EL (cell line): ENCODE measurements at places on chromosomes 6 and 20.
A peak's percentile ranks its signal among the peaks of the same experiment; 100 is the strongest.

DNA sequence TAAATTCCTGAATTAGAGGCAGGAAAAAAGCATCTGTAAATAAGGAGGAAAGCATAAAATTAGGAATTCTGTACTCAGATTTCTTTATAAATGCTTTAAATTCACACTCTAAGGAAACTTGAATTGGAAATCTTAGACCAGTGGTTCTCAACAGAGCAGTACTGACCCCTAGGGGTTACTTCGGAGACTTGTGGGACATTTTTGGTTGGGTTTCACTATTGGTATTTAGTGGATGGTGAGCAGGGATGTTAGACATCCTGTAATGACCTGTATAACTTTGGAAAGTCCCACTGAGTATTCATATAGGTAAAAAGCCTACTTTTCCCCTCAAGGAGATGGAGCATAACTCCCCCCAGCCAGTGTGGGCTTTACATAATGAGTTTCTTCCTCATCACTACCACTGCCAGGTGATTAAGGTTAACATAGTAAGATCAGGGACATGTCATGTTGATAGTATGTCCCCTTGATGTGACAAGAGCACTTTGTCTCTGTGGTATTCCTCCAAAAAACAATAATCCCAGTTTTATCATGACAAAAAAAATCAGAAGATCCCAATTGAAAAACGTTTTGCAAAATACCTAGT lies 31.0 kb downstream of the GLO1 start:
- DNase-seq: peak; percentile 52

DNA sequence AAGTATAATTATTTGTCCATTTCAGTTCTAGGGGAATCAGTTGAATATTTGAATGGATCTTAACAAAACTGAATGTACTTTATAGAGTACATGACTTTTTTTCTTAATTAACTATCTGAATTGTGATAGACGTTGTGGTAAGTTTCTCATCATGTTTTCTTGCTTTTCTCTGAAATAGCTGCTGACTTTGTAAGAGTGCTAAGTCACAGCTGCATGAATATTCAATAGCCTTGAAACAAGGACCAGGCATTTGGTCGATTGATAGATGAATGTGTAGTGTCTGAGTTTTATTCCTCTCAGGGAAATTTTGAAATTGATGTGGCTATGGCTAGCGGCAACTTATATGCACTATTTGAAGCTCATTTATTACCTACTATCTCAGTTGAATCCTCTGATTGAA lies 56.0 kb downstream of the ADGRB3 start:
- DNase-seq: no peak

DNA sequence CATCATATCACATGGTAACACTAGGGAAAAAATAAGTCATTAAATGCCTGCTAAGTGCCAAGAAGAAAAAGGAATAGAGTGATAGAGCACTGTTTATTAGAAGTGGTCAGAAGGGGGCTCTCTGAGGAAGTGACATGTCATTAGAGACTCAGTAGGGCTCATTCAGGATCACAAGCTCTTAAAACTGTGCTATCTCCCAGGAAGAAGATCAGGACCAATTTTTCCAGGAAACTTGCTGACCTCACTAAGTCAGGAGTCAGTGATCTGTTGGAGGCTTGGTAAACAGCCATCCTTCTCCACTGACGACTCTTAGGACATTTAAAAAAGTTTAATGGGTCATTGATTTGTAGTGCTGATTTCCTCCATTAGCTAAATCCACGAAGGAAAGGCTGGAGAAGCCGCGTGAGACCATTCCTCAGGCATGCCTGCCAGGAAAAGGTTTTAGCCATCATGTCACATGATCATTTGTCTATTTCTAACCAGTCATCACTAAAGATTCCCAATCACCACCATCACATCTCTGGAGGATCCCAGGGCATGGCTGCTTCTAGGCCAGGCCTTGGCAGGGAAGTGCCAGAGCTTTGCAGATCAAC lies 5.9 kb upstream of the PTPN1 start:
- peak; percentile 43 for DNase-seq

- no peak for DNase-seq
These were observed 51.5 kb downstream of the TRERF1 start for GRCh38 chr6:42400061-42400760.

DNA sequence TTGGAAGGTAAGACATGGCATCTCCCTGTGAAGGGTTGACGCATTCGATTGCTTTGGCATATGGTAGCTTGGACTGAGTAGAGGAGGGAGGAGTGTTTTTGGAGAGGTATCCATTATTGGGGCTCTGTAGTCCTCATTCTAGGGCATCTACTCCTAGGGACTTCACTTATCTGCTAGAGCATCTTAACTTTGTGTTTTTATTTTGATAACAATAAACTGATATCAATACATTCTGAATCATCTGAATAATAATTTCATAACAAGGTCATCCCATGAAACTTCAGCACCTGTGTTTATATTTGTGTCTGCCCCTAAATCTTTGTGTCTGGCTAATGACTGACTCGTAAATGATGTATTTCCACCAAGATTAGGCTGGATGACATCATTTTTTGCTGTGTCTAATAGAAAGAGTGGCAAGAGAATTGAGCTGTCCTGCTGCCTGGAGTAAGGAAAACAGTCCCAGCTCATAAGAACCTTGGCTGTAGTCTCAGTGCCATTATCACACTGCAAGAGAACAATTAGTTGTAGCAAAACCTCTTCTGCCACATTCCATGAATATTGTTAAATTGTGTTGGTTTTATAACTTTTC lies 288.5 kb downstream of the PRL start:
- peak; percentile 26 for DNase-seq

- no peak for DNase-seq
These were observed 1.8 kb upstream of the CEP250 start for GRCh38 chr20:35453647-35454046.

- DNase-seq: peak; percentile 57
These were observed 42.4 kb upstream of the GNRH2 start for GRCh38 chr20:3000852-3001523.

- peak; percentile 41 for DNase-seq
These were observed 20.1 kb upstream of the UTRN start for GRCh38 chr6:144265061-144265357.

- no peak for DNase-seq
These were observed 77.8 kb downstream of the DLL1 start for GRCh38 chr6:170212956-170213636.

- DNase-seq: no peak
These were observed 35.2 kb downstream of the JPH2 start for GRCh38 chr20:44151621-44152416.

DNA sequence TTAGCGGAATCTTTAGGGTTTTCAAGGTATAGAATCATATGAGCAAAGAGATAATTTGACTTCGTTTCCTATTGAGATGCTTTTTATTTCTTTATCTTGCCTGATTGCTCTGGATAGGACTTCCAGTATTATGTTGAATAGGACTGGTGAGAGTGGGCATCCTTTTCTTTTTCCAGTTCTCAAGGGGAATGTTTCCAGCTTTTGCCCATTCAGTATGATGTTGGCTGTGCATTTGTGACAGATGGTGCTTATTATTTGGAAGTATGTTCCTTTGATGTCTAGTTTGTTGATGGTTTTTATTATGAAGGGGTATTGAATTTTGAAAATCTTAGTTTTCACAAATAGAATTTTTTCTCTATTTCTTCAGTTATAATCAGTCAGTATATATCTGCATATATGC lies 656.6 kb upstream of the MAP3K7 start:
- no peak for DNase-seq

- no peak for DNase-seq
These were observed 3.9 kb downstream of the SRC start for GRCh38 chr20:37349517-37350491.

DNA sequence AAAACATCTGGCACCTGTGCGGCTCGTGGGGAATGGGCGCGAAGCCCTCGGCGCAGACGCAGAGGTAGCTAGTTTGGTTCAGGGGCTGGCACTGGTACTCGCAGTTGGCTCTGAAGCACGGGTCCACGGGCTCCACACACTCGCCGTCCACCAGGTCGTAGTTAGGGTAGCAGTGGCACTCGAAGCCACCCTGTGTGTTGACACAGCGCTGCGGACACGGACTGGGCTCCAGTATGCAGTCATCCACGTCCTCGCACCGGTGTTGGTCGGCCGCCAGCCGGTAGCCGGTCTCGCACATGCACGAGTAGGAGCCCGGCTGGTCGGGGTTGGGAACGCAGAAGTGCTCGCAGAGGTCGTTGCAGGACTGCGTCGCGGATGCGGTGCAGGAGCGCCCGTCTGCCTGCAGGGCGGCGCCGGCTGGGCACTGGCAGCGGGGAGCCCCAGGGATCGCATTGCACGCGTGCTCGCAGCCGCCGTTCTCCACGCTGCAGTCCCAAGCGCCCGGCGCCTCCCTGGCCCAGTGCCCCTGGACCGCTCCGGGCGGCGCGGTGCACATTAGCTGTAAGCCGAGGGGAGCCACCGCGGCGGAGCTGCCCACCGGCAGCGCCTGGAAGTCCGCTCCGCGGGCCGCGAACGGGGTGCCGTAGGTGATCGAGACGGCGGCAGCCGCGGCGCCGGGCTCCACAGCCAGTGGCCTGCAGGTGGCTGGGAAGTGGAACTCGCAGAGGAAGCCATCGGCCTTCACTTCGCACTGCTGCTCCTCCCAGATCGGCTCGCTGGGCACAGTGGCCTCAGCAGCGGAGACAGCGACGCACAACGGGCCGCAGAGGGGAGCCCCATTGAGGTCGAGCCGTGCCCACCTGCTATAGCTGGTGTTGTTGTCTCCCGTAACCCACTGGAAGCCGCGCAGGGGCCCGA lies 930 bp downstream of the THBD start:
- DNase-seq: peak; percentile 12

DNA sequence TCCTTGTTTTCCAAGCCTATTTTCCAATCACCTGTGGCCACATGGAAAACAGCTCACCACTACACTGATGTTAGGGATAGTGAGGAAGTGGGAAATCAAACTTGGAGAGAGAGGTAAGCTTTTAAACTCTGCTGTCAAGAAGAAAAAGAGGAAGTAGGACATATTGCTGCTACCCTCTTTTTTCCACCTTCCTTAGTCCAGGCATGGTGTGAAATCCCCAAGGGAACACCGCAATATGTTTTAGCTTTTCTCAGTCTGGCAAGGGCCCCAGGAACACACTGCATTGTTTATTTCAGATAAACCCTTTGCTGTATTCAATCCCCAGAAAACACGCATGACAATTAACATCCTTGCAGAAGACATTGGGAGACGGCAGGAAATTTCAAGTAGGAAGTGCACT lies 61.3 kb downstream of the HS3ST5 start:
- no peak for DNase-seq

GRCh38 chr6:13924146-13924948 lies 405 bp upstream of the RNF182 start:
- peak; percentile 68 for DNase-seq

- DNase-seq: no peak
These were observed 6.9 kb upstream of the BIRC7 start for GRCh38 chr20:63228806-63229205.

DNA sequence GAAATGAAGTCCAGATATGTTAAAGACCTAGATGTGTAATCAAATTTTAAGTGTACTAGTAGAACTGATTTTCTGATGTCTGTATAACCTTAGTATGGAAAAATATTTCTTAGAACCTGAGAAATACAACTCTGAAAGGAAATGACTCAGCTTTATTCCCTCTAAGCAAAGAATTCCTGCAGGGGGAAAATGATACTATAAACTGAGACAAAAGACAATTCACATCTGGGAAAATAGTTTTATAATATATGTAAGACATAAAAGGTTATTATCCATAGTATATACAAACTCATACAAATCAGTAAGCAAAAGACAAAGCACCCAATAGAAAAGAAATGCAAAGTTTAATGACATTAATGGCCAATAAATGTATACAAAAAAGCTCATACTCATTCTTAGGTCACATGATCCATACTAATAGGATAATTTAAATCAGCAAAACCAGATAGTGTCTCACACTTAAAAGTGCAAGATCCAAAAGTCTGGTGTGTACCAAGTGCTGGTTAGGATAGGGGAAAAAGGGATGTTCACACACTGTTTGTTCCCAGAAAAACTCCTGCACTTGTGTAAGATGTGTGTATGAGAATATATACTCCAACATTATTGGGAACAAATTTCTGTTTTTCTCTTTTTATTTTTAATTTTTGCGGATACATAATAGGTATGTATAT lies 22.6 kb downstream of the RNF217 start:
- peak; percentile 56 for DNase-seq

DNA sequence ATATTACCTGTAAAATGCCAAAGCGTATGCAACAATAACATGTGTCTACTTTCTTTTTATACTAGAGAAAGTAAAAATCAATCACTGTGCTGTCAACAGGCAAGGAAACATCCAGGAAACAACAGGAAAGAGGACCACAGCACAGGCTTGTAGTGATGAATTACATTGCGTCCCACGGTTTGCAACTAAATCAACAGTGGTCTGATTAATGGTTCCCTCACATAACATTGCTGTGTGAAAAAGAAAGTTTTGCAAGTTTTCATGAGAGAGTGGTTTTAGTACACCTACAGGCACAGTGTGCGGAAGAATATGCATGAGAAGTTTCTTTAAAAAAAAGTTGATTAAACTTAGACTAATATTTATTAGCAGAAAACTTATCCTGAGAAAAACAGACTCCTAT lies 329.5 kb upstream of the HSF2 start:
- DNase-seq: no peak

- DNase-seq: no peak
These were observed 157.5 kb downstream of the CEBPB start for GRCh38 chr20:50348096-50348495.

- no peak for DNase-seq
These were observed 21.9 kb upstream of the CCN6 start for GRCh38 chr6:112031960-112032359.

DNA sequence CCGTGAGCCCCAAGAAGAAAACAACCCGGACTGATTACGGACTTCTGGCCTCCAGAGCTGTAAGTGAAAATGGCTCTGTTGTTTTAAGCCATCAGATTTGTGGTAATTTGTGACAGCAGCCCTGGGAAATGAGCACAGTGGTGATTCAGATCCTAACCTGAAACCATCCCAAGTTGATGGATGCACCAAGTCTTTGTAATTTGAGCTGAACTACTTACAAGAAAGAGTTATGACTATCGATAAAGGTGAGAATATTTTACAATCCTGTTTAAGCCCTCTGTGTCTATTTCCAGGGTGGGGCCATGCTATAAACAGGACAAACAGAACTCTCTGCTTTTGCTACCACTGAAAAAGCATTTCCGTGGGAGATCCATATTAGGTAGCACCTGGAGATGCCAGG lies 19.1 kb upstream of the RIN2 start:
- no peak for DNase-seq
